ENCODE measurements at places on chromosomes 1 and 21.

- no peak for ATAC-seq
Observed at GRCh38 chr1:180249725-180250498, 19.8 kb downstream of the LHX4 start.

DNA sequence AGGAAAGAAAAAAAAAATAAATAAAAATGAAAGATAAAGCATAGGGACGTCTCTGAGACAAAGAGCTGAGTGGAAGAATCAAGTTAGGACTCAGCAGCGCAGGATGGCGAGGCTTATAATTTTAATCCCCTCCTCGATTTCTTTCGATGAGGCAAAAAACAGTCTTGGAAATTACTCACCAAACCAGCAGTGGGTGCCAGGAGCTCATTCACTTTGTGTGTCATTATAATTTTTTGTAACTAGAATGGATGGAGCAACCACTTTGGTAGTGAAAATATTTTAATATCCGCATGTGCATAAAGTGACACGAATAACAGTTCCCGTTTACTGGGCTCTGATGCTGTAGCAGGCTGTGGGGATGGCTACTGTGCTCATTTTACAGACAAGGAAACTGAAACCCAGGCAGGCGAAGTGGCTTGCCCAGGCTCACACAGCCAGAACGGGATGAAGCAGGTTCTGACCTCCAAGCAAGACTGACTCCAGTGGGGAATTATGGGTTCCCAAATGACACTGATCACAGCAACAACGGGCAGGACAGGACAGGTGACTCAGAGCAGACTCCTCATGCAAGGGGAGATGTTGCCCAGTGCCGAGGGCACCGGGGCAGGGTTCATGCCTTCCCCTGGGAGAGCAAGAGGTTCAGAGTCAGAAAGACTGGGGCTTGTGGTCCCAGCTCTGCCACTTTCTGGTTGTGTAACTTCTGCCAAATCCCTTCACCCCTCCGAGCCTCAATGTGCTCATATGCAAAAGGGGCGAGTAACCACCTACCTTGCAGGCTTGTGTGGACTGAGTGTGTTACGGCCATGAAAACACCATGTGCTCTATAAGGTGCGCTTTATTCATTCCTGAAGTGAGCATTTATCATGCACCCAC, 63.6 kb downstream of the RUNX3 start:
- no peak for ATAC-seq

GRCh38 chr1:234543442-234544086, 64.6 kb upstream of the TARBP1 start:
- ATAC-seq, result no peak

DNA sequence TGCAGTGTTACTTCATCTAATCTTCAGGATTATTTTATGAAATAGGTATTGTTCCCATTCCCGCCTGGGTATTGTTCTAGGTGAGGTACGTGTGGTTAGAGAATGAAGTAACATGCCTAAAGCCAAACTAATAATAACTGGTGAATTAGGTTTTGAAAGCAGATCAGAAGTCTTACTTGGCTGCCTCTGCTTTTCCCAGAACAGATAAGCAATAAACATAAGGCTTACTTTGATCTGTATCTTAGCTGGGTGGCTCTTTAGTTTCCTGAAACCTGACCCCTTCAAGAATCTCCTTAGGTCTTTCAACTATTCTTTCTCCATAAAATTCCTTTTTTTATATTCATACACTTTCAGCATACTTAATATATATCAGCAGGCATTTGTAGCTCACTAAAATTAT, 65.3 kb downstream of the VAV3 start:
- ATAC-seq, result no peak

Measured in activated T-helper 17 cell treated with anti-CD3 and anti-CD28 coated beads, Interleukin-2, amount 50 U/mL, for 72 hours (primary cell).